Progenitor cell of endocrine pancreas (in vitro differentiated cells): ENCODE measurements at places on chromosomes 5 and 9. TPM values are rescaled to one million over a fixed set of nuclear protein-coding genes. Genes with fewer than 3 reads are reported as not detected.

GRCh38 chr9:88358723-88359122 is 29.5 kb upstream of the SPIN1 start:
- DNase-seq = no peak
- H3K36me3 ChIP-seq = peaks cover 2% of the 10 kb centered on the region
- no peaks in the 10 kb centered on the region for H3K4me1 ChIP-seq
- no peak overlapping the region for H3K27ac ChIP-seq
- no peaks in the 10 kb centered on the region for H3K27me3 ChIP-seq
- H3K4me3 ChIP-seq = no peak overlapping the region

DNA sequence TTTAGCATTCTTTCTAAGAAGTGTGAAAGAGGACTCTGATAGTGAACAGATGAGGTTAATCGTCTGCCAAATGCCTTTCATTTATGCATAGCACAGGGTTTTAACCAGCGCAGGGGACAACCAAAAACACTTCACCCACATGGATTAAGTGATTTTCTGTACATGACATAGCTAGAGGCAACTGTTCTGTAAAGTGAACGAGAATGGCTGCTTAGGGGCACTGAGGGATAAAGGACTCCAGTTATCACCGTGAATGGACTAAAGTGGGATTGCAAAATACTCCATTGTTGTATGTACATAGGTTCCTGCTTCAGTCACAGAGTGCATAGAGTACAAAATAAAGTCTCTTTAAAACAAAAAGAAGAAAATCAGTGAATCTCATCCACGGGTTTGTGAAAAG is 456.8 kb downstream of the DMAC1 start:
- no peaks in the 10 kb centered on the region for H3K36me3 ChIP-seq
- no peak overlapping the region for H3K27ac ChIP-seq
- peaks cover 24% of the 10 kb centered on the region for H3K4me1 ChIP-seq
- H3K27me3 ChIP-seq = peaks cover 41% of the 10 kb centered on the region

- no peak for DNase-seq
- no peak overlapping the region for H3K27ac ChIP-seq
- no peak overlapping the region for H3K4me3 ChIP-seq
- no peaks in the 10 kb centered on the region for H3K27me3 ChIP-seq
- no peaks in the 10 kb centered on the region for H3K36me3 ChIP-seq
- peaks cover 5% of the 10 kb centered on the region for H3K4me1 ChIP-seq
Observed at GRCh38 chr9:12980085-12980851, 205.4 kb downstream of the LURAP1L start.

DNA sequence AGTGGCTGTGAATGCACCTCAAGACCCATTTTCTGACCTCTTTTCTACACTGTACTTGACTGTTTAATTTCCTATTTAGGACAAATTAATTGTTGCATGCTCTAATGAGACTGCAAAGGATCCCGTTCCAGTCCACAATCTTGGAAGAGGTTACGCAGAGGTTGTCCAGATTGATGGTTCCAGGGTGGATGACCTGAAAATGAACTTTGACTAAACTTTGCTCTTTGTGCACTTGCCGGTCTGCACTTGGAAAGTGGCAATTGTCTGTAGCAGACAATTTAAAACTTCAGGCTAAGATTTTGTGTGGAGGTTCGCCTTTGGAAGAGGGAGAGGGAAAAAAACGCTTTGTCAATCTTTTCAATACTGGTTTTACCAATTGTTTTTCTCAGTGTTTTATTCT is 267.8 kb downstream of the TMEM161B start:
- no peak for DNase-seq
- H3K27ac ChIP-seq = peak overlapping the region; percentile 58
- H3K36me3 ChIP-seq = no peaks in the 10 kb centered on the region
- H3K27me3 ChIP-seq = no peaks in the 10 kb centered on the region
- H3K4me1 ChIP-seq = peaks cover 9% of the 10 kb centered on the region

AQP3 gene
- 6.3 and 6.9 TPM in 2 replicates for total RNA-seq

DNA sequence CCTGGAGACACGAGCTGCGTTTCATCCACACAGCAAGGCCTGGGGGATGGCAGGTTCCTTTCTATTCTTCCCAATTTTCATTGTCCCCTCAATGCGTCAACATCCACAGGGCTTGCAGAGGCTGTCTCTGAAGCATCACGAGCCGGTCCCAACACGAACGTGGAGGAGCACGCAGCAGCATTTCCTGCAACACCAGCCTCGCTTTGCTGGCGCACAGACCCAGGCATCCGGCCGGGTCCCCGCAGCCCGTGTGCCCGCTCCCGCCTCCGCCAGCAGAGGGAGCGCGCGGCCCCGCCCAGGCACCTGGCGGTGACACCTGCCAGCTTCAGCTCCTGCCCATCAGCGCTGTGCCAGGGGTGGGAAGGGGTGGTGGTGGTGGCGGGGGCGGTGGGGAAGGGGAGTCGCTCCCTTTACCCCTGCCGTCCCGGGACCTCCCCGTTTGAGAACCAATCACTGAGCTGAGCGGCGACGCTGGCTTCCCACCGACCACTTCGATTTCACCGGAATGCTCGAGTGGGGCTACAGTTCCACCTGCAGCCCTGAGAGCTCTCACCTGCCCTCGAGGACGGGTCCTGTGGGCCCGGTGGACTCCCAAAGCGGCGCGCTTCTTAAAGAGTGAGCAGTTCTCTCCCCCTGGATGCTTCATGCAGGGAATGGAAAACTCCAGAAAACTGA is 464.5 kb downstream of the ICE1 start:
- no peak overlapping the region for H3K4me3 ChIP-seq
- no peak overlapping the region for H3K27ac ChIP-seq
- peak; percentile 19 for DNase-seq
